ENCODE measurements at places on chromosomes 12 and 14.

DNA sequence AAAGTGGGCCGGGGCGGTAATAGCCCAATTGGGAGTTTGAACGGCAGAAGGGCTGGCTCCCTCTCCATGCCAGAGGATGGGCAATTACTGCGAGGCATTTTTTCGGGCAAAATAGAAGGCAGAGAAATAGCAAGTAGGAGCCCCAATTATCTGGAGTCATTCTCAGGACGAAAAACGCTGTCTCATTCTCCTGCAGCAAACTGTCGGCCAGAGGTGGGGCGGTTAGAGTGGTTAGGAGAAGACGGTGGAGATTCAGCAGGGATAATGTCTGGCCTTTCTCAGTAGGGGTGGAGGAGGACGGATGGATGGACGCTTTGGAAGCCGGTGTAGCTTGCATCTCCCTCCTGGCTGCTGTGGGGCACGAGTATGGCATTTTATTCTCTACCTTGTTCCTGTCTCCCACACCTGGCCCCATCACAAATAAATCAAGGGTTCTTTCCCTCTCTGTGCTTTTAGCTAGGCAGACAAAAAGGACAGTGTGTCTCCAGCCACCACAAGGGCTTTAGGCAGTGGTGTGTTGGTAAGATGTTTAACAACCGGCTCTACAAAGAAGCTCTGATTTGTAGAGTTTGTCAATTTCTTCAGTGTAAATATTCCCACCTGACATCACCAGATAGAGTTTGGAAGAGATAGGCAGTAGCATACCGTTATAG lies 140.5 kb upstream of the LHX5 start:
- no peak for DNase-seq

- no peak for DNase-seq
Observed at GRCh38 chr12:92253301-92253700, 107.7 kb upstream of the BTG1 start.

GRCh38 chr14:63453443-63453936 lies 89.7 kb downstream of the PPP2R5E start:
- DNase-seq: no peak

DNA sequence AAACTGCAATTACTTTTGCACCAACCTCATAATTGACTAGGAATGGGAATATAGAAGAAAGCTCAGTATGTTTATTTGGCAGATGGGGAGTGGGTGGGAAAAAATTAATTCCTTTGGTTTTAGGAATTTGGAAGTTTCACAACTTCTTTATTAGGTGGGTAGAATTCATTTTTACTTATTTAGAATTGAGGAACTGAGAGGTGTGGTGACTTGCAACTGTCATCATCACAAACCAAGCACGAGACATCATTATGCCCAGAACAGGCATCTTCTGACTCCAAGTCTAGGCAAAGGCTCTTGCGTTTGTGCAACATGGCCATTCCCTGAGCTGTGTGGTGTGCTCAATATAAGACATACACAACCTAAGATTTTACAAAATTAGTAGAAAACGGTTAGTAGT lies 380.0 kb downstream of the ATP23 start:
- no peak for DNase-seq

DNA sequence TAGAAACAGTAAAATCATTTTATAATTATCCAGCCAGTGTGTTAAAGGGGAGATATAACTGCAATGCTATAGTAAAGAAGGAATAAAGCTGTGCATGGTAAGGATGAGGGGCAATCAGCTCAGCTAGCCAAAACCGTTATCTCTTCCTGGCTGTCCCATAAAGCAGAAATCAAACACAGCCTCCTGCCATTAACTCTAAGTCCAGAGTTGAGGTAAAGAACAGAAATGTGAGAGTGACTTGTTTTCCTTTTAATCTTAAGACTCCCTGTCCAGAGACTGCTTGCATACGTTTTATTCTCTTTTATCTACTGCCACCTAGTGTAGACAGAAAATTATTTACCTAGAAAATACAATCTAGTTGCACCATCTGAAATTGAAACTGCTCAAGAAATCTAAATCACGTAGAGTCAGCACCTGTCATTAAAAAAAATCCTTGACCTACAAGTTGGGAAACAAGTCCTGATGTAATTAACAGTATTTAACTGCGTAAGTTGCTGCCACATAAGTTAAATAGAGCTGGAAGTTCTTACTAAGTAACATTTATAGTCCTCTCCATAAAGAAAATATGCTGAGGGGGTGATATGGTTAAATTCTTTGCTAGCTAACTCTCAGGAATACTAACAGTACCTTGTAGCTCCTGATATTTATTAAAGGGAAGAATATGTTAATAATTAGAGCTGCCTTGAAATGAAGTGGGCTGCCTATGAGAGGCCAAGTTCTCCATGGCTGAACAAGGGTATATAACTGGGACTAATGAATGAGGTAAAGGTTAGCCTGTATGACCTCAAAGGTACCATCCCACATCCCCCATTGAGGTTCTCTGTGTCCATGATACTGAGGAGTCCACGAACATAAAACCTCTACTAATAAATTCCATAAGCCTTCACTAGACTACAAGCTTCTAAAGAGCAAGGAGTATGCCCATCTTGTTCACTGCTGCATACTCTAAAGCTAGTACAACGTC lies 62.7 kb downstream of the GALNT4 start:
- no peak for DNase-seq

GRCh38 chr14:70525691-70526090 lies 9.1 kb downstream of the ADAM20 start:
- no peak for DNase-seq
